ENCODE measurements at places on chromosomes 16 and 17. TPM values are rescaled to one million over a fixed set of nuclear protein-coding genes. Genes with fewer than 3 reads are reported as not detected.

Gene KRT12
- total RNA-seq: not detected

Gene TTYH2
- total RNA-seq: 1.3 TPM

Gene DPEP1
- total RNA-seq: 1.2 TPM

Gene CCDC154
- 0.03 TPM for total RNA-seq
